ENCODE measurements at places on chromosomes 12 and 14.
A peak's percentile ranks its signal among the peaks of the same experiment; 100 is the strongest.

DNA sequence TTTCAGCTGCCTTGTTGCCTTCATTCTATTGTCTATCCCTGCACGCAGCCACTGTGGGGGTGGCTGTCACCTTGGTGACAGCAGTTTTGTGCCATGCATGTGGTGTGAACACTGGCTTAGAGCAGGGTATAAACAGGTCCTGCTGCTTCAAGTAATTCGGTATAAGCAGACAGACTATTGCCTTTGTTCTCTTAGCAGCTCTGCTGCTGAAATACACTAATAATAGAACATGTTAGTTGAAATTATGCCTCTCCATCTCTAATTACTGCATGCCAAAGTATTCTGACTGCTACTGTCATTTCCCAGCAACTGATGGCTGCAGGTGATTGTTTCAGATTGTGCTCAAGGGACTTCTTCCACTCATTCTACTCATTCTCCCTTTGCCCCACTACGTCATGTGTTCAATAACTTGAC, 34.6 kb downstream of the PTPRO start:
- DNase-seq = no peak

GRCh38 chr12:67077617-67078016, 191.5 kb upstream of the CAND1 start:
- no peak for DNase-seq

GRCh38 chr14:99602054-99602787, 1.8 kb downstream of the CCDC85C start:
- DNase-seq = peak; percentile 53

DNA sequence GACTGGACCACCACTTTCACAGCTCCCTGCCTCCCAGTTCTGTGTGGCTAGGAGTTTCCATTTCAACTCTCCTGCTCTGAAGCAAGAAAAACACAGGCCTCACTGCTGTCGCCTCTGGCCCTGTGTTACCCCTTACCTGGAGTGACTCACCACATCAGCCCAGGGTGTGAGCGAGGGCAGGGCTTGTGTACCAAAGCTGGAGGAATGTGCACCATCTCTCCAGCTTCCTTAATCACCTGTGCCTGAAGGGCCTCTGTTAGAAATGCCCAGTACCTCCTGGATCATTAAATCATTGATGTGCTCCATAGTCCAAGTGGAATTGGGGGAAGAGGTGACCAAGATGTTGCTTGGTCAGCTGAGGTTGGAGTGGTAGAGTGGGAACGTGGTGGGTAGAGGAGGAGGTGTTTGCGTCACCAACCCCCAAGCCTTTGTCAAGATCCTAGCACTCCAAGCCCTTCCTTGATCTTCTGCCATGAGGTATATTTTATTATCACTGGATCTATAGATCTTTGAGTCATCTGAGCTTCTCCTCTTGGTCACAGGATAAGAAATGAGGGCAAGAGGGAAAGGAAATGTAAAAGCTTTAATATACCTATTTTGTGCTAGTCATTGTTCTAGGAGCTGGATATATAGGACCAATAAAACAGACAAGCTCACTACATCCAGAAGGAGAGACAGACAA, 51.3 kb downstream of the SSPN start:
- DNase-seq = no peak

DNA sequence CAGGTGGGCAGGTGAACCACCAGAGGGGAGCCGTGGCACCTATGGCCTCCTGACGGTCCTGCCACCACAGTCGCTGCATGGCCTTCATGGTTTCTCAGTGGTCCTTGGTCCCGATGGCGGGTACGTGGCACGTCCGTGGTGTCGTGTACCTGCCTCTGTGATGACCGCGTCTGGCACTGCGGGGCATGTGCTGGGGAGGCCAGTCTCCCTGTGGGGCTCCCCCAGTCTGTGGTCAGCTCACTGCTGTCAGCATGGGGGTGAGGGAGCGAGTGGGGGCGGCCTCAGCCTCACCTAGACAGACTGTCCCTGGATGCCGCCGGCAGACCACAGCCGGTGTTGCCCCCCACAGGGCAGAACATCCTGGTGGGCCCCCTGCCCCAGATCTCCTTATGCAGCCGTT, 267.2 kb downstream of the SEC23A start:
- DNase-seq = no peak

All from suppressor macrophage (primary cell).